Occipital lobe (tissue), 3 donors: ENCODE measurements at places on chromosomes 1 and 21. TPM values are rescaled to one million over a fixed set of nuclear protein-coding genes. Genes with fewer than 3 reads are reported as not detected.

MASP2 gene
- not detected for total RNA-seq

DENND2C gene
- total RNA-seq = 1.6 TPM

GJA4 gene
- total RNA-seq = 3.4 TPM

SDC3 gene
- 66.1 TPM for total RNA-seq

OR2T29 gene
- not detected for total RNA-seq

TMEM50B gene
- 54.1 TPM for total RNA-seq
